Fibroblast of the aortic adventitia (primary cell): ENCODE measurements at places on chromosomes 3 and 15. TPM values are rescaled to one million over a fixed set of nuclear protein-coding genes. Genes with fewer than 3 reads are reported as not detected.
A peak's percentile ranks its signal among the peaks of the same experiment; 100 is the strongest.

The FAM107A gene
- 0.54 TPM in 1 of 2 replicates, not detected in the other for total RNA-seq

The LRRC3B gene
- total RNA-seq: not detected in 2 replicates

The SNAP23 gene
- total RNA-seq: 39.8 and 87.4 TPM in 2 replicates

The TNIK gene
- 21.5 and 24.2 TPM in 2 replicates for total RNA-seq

The ANKRD34C gene
- not detected in 2 replicates for total RNA-seq

DNA sequence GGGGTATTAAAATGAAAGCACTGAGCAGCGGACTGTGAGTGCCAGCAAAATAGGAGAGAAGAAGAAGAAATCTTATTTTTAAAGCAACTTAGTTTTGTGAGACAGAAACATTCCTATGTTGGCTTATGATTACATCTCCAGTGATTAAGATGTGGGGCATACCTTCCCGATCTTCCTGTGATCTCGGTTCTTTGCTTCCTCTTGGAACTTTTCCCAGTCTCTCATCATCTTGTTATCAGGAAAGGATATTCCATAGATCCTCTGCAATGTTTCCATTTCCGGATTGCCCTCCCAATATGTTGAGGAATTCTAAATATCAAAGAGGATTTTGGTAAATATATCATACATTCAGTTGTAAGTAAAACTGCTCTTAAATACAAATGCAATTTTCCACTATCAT is 22.2 kb downstream of the TARS3 start:
- no peak for DNase-seq

GRCh38 chr3:152556731-152557254 is 278.1 kb upstream of the P2RY1 start:
- DNase-seq: peak; percentile 86

DNA sequence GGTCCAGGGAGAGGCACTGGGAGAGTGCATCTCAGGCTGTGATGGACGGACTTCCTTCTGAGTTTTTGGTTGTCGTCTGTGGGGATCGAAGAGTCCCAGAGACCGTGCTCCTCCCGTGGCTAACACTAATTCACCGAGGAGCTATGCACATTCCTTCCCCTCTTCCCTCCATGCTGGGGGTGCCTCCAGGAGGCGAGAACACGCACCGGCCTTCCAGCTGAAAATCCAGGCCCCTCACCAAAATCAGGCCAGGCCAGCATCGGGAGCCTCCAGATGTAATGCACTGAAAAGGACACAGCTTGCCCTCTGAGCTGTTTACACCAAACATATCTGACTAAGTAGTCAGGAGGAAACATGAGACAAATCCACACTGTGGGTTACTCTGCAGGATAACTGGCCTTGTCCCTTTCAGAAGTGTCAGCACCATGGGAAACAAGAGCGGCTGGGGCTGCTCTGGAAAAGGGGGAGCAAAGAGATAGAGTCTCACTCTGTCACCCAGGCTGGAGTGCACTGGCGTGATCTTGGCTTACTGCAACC is 5.5 kb downstream of the RNU5B-1 start:
- no peak for DNase-seq

- DNase-seq: no peak
Measured at GRCh38 chr15:80856400-80856799, 77.2 kb downstream of the CEMIP start.

DNA sequence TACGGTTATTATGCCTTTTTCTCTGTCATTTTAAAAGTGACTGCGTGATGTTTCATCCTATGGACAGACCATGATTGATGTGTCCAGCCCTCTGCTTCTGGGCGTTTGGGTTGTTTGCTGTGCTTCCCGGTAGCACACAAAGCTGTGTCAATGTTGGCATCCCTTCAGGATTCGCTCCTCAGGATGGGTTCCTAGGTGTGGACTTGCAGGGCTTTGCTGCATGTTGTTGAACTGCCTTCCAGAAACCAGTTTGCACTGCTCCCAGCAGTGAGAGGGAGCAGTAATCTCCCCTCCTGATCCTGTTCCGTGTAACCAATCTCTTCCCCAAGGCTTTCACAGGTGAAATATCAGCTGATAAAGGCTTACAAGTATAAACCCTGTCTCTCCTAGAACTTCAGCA is 787 bp downstream of the TRPM1 start:
- DNase-seq: no peak

DNA sequence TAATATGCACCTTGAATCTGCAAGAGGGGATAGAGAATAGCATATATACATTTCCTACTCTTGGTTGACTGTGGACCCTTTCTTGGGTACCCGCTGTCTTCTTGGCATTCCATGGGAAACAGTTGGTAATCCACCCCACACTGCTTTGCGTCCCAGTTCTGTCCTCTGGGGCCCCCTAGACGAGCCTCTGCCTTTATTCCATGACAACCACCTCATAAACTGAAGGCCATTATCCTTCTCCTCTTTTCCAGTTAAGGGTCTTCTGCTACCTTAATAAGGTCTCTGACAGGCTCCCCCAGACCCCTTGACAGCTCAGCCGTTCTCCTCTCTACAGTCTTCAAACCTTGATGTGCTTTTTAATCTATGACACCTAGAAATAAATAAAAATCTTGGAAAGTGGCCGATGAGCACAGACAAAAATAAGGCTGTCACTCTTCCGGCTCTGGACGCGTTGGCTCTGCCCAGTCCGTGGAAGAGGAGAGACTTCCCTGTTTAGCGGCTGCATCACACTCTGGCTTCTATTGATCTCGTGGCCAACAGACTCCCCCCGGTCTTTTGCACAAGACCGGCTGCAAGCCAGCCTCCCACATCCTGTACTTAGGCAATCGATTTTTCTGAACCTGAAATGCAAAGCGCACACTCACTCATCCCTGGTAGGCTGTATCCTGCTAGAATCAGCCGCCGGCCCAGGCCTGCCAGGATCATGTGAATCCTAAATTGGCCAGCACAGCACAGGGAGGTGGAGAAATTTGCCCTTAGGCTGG is 251.0 kb upstream of the TLE3 start:
- no peak for DNase-seq

GRCh38 chr3:15268033-15268631 is 62.1 kb downstream of the CAPN7 start:
- DNase-seq: peak; percentile 92

DNA sequence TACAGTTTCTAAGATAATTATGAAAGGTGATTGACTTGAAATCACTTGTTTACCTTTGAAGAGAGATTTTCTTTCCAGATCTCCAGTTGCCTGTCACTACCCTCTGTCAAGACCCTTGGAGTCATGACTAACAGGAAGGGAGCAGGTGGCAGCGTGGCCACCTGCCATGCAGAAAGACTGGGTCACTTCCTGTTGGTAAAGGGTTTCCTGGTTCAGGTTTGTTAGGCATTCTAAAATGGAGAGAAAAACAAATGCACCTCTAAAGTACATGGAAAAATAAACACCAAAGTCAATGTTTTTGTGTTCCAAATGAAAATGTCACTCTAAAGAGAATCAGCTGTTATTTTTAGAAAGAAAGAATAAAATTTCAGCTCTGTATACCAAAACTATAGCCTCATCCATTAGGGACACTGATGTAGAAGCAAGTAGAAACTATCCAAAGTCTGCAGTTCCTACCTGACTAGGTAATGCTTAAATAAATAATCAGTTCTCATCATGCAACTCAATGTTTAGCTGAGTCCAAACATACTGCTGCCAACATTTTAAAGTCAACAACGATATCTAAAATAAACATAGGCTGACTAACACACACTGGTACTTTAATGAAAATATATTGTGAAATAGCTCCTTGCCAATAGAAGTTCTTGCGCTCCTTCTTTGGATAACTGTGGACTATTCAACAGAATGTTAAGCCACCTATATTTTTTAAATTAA is 23.9 kb upstream of the TM4SF1 start:
- peak; percentile 77 for DNase-seq

- DNase-seq: peak; percentile 74
Measured at GRCh38 chr3:106425026-106425425, 556.2 kb upstream of the CBLB start.

DNA sequence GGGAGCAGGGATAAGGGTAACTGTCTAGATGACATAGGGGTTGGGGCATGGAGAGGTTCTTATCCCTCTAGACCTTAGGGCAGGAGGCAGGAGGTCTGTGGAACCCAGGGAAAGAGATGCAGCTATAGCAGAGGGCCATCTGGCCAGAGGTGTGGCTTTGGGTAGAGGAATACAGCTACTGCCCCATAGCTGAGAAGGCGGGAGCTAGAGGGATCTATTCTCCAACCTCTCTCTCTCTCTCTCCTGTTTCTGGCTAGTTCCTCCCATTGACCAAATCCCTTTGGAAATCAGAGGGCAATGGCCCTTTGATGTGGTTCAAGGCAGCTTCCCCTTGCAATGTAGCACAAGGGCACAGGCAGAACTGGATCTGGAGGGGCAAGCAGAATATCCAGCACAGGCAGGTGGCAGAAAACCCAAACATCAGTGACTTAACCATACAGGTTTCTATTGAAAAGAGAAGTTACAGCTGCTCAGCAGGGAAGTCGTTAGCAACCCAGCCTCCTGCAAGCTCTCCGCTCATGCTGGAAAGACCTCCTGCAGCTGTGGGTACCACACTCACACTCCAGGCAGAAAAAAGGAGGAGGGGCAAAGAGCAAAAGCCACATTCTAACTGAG is 22.3 kb upstream of the LMOD3 start:
- no peak for DNase-seq

DNA sequence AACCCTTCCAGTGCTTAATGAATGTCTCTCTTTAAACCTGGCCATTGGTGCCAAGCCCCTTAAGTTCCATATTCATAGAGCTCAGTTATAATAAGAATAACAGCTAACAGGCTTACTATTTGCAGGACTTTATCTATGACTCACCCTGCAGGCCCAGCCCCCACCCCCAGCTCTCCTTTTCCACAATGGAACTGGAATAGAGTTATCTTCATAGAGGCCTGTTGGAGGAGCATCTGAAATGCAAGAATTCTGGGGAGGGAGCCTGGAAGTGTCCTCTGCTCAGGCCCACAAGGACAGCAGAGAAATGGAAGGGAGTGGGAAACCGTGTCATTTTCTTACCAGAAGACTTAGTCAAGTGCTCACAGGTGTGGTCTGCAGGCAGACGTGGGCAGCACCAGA is 52.8 kb downstream of the SEMA5B start:
- DNase-seq: peak; percentile 79

DNA sequence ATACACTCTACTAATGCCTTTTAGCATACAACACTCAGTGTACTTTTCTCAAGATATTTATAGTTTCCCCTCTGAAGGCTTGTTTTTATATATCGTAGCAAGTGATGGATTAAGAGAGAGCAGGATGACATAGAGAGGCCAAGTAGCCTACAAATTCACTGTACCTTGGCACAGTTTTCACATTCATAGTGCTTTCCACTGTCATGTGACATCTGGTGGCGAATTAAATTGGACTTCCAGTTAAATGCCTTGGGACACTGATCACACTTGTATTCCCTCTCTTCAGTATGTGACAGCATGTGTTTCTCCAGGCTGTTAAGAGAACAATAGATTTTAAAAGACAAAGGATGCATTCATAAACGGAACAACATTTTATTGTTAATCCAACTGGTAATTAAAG is 541.1 kb downstream of the MECOM start:
- no peak for DNase-seq

DNA sequence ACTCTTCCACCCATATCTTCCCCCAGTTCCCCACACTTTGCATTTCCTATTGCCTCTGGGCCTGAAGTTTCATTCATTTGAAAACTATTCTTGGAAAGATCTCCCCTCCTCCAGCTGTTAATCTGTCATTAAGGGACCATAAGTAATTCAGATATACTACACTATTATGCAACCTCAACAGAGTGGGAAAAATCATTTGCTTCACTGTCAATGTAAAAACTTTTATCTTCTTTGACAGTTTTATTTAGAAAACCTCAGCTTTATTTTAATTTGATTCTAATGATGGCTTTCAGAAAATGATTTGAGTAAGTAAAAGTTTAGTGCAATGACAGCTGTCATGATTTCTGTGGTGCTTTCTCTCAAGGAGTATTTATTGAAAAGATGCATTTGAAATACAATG is 435.3 kb upstream of the KCNMB2 start:
- no peak for DNase-seq

DNA sequence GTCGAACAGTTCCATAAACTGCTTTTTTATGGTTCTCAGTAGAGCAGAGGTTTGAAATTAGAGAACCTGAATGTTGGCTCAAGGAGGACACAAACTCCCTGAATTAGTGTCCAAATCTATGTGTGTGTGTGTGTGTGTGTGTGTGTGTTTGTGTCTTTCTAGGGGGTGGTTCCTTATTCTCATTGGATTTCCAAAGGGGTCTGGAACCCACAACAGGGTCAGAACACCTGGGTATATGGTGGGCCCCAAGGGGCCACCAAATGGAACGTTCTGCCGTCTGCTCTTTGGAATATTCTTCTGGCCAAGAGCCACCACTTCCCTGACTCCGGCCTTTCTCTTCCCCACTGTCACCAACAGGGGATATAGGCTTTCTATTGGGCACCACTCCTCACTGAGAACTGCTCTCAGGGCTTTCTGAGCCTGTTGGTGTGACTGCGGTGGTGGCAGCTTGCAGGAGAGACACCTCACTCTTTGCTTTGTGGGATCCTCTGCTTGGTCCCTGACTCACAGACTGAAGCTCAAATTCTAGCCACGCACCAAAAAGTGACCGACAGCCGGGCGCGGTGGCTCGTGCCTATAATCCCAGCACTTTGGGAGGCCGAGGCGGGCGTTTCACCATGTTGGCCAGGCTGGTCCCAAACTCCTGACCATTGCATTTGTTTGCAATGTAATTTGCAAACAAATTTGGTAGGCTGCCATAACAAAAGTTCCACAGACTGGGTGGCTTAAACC is 47.5 kb upstream of the IDH2 start:
- no peak for DNase-seq

DNA sequence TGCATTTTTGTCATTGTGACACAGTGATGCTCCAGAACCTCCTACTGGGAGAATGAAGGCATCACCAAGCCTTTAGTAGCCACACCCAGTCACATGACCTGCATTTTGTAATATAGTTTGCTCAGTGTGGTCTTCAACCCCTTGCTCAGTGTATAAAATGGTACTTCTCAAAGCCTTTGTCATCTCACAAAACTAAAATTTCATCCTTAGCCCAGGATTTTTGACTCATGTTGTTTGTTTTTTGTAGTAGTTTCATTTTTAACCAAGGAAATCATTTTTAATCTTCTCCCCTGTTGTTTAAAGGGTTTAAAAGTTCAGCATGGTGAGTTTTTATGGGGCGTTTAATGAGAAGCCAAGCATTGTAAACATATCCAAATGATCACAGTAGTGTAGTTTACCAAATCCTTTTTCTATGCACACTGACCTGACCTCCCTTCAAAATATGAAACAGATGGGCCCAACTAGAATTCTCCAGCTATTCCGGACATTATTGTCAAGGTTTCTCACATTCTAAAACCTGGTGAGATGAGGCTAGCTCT is 123.5 kb upstream of the IL12A start:
- DNase-seq: peak; percentile 34

- no peak for DNase-seq
Measured at GRCh38 chr15:95520922-95521321, 809.6 kb upstream of the NR2F2 start.

- peak; percentile 74 for DNase-seq
Measured at GRCh38 chr15:64809649-64810496, 15.6 kb downstream of the PIF1 start.

- DNase-seq: peak; percentile 42
Measured at GRCh38 chr3:153173758-153174516, 11.9 kb downstream of the RAP2B start.

- DNase-seq: no peak
Measured at GRCh38 chr3:126742057-126742456, 38.0 kb downstream of the CHCHD6 start.
